ENCODE measurements at places on chromosomes 3 and 15.

DNA sequence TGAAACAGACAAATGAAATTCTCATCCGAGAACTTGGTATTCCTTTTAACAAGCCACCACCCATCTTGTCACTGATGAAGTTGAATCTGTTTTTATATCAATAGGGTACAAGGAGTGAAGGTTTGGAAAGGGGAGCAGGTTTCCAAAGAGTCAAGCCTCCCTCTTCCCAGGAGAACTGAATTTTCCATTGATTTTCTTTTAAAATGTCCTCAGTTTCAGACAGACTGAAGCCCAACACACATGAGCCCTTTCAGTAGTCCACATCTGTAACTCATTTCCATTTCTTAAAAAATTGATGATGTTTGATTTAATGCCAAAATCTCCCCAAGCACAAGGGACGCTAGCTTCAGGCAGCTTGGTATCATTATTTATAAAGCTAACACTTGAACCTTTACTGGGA, 187.7 kb downstream of the FOXB1 start:
- H3K4me1 ChIP-seq: no peaks in the 10 kb centered on the region
- peaks cover 26% of the 10 kb centered on the region for H3K27me3 ChIP-seq
- DNase-seq: no peak
- H3K36me3 ChIP-seq: no peaks in the 10 kb centered on the region
- H3K4me3 ChIP-seq: no peak overlapping the region

DNA sequence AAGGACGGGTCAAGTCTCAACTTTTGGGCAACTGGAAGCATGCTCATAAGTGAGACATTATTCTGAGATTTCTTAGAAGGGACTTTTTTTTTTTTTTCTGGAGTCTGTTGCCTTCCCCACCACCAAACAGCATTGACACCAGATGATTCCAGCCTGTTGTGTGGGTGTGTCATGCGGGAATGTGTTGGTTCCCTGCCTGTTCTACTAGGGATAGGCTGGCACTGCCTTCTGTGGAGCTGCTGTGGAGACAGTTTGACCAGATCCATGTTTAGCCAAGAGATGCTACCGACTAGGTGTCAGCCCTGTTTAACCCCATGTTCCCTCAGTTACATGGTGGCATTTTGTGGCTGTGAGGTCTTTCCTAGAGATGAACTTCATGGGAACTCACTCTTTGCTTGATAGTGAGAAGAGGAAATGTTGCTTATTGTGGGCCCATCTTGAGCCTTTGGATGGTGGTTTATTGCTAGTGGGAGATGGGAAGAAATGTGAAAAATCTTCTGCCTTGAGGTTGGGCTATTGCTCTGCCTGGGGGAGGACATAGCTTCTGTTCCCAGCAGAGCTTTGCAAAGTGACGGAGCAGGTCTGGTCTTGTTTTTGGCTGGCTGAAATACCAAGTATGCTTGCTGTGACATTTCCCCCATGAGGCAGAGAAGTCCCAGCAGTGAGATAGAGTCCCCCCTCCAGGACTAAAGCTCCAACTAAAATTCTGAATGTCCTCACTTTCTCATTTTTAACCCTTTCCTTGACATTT, 31.3 kb downstream of the TRAK1 start:
- H3K36me3 ChIP-seq: peaks cover 13% of the 10 kb centered on the region
- no peaks in the 10 kb centered on the region for H3K27me3 ChIP-seq
- peaks cover 22% of the 10 kb centered on the region for H3K4me1 ChIP-seq
- H3K27ac ChIP-seq: no peak overlapping the region
- DNase-seq: no peak
- H3K4me3 ChIP-seq: no peak overlapping the region

- H3K4me3 ChIP-seq: no peak overlapping the region
- no peak overlapping the region for H3K27ac ChIP-seq
- peaks cover 2% of the 10 kb centered on the region for H3K27me3 ChIP-seq
Measured at GRCh38 chr3:15336057-15336456, 3.7 kb upstream of the SH3BP5 start.

DNA sequence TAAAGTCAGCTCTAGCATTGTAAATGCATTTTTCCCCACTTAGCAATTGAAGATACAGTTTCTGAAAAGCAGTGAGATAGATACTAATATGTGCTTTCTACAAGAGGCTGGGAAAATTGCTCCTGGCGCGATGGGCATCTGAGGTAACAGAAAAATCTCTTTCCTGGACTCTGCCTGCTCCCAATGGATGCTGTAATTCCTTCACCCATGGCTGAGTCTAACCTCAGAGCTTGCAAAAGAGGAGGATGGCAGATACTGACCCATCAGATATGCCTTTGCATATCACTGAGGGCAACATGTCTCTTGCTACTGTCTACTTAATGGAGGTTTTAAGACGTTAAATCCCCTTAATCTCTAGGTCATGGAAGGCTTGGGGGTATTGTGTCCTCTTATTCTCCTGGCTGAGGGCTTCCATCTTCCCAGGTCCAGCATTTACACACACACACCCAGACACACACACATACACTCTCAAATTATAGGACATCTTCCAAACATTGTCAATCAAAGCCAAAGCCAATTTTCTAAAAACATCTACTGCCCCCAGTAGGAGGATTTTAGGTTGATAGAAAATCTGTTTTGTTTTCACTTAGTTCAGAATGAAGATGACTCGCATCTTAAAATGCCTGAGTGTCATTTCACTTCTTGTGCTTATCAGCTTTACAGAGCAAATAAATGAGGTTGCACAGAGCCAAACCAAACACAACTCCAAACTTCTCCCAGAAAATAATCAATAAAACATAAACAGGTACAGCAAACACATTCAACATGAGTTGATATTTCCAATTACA, 2.4 kb downstream of the TRPM1 start:
- H3K27me3 ChIP-seq: no peaks in the 10 kb centered on the region
- no peaks in the 10 kb centered on the region for H3K36me3 ChIP-seq
- no peak overlapping the region for H3K27ac ChIP-seq

DNA sequence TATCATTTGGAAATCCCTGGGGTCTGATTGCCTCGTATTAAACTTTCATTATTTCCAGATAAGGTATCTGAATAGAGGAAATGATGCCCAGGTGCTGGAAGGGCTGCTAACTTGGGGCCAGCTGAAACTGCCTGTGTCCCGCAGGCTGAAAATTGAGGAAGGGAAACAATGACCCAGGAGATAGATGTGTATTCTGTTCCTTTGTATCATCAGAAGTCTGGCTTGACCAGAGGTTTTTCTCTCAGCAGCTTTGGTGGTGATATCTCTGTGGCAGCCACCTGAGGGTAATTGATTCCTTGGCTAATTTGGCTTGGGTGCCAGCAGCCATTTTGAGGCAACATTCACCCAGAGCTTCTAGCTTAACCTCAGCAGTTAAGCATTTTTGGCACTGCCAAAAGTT, 90.0 kb upstream of the STT3B start:
- H3K4me1 ChIP-seq: peaks cover 4% of the 10 kb centered on the region
- no peaks in the 10 kb centered on the region for H3K36me3 ChIP-seq
- H3K27me3 ChIP-seq: no peaks in the 10 kb centered on the region
- no peak overlapping the region for H3K27ac ChIP-seq
- no peak overlapping the region for H3K4me3 ChIP-seq

- peaks cover 50% of the 10 kb centered on the region for H3K4me1 ChIP-seq
- no peak overlapping the region for H3K4me3 ChIP-seq
- H3K36me3 ChIP-seq: no peaks in the 10 kb centered on the region
- H3K27me3 ChIP-seq: no peaks in the 10 kb centered on the region
- no peak for DNase-seq
- H3K27ac ChIP-seq: no peak overlapping the region
Measured at GRCh38 chr15:85002517-85002916, 20.9 kb downstream of the PDE8A start.

- peaks cover 46% of the 10 kb centered on the region for H3K36me3 ChIP-seq
- H3K27ac ChIP-seq: no peak overlapping the region
- H3K4me1 ChIP-seq: peaks cover 13% of the 10 kb centered on the region
- DNase-seq: no peak
- no peaks in the 10 kb centered on the region for H3K27me3 ChIP-seq
- no peak overlapping the region for H3K4me3 ChIP-seq
Measured at GRCh38 chr3:16430717-16431630, 82.5 kb downstream of the RFTN1 start.

DNA sequence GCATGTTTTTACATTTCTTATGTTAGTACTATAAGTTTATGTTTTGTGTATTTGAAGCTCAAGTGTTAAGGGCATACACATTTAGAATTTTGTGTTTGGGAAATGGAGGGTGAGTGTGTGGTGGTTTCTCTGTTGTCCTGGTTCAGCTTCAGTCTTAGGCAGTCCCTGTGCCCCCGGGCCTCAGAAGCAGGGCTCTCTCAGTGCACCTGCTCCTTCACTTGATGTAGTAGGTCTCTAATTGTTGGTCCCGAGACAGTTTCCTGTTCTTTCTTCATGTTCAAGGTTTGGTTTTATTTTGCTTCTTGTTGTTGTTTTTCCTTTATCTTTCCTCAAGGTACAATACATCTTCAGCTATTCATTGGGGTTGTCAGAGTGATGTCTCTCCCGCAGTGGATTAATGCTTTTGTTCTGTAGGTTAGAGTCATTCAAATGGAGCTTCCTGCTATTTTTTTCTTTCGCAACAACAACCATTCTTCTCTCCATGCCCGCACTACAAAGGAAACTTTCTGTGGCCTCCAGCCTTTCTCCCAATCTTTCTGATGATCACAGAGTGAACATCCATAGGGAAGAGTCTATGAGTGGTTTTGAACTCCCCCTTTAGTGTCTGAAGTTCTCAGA, 177.8 kb upstream of the GOLGA6L4 start:
- no peaks in the 10 kb centered on the region for H3K4me1 ChIP-seq
- DNase-seq: no peak
- no peaks in the 10 kb centered on the region for H3K36me3 ChIP-seq
- no peak overlapping the region for H3K4me3 ChIP-seq

GRCh38 chr3:78277801-78278200, 1237.9 kb downstream of the ROBO2 start:
- no peak overlapping the region for H3K4me3 ChIP-seq
- no peaks in the 10 kb centered on the region for H3K4me1 ChIP-seq
- no peaks in the 10 kb centered on the region for H3K27me3 ChIP-seq
- H3K36me3 ChIP-seq: no peaks in the 10 kb centered on the region
- H3K27ac ChIP-seq: no peak overlapping the region

- no peak for DNase-seq
- H3K27me3 ChIP-seq: peaks cover 22% of the 10 kb centered on the region
- H3K27ac ChIP-seq: no peak overlapping the region
- H3K36me3 ChIP-seq: no peaks in the 10 kb centered on the region
- no peak overlapping the region for H3K4me3 ChIP-seq
- peaks cover 5% of the 10 kb centered on the region for H3K4me1 ChIP-seq
Measured at GRCh38 chr15:44158111-44158510, 37.0 kb downstream of the FRMD5 start.

GRCh38 chr3:13296662-13297061, 123.5 kb downstream of the NUP210 start:
- H3K27ac ChIP-seq: no peak overlapping the region
- no peak overlapping the region for H3K4me3 ChIP-seq
- H3K27me3 ChIP-seq: peaks cover 10% of the 10 kb centered on the region

DNA sequence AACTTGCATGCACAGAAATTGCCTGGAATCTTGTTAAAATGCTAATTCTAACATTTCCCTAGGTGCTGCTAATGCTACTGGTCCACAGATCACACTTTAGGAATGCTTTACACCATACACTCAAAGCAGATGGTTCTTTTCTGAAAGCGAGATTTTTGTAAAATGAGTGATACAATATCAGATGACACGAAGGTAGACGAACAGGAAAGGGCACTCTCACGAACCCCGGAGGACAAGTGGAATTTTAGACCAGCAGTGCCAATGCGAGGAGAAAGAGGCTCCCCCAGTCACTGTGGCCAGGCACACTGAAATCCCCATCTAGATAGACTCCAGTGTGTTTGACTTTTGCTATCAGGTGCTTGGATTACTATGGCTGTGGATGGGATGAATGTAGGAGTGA, 21.0 kb downstream of the FAIM start:
- no peaks in the 10 kb centered on the region for H3K36me3 ChIP-seq
- no peak overlapping the region for H3K27ac ChIP-seq
- DNase-seq: no peak

GRCh38 chr3:71317749-71318457, 265.6 kb downstream of the FOXP1 start:
- no peak overlapping the region for H3K4me3 ChIP-seq
- DNase-seq: no peak
- no peak overlapping the region for H3K27ac ChIP-seq
- H3K27me3 ChIP-seq: no peaks in the 10 kb centered on the region
- H3K36me3 ChIP-seq: peaks cover 2% of the 10 kb centered on the region

DNA sequence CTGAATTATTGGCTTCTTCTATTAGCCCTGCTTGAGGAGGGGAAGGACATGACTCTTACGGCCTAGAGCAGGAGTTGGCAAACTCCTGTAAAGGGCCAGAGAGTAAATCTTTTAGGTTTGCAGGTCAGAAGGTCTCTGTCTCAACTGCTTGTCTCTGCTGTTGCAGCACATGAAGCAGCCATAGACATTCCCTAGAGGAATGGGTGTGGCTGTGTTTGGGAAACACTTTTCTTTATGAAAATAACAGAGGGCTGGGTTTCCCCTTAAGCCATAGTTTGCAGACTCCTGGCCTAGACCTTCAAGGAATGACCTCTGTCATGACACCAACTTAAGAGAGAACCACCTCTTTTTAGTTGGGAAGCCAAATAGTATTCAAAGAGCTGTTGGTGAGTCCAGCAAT, 10.3 kb downstream of the TRAK1 start:
- no peak for DNase-seq
- no peak overlapping the region for H3K4me3 ChIP-seq
- H3K4me1 ChIP-seq: peaks cover 10% of the 10 kb centered on the region
- H3K36me3 ChIP-seq: peaks cover 6% of the 10 kb centered on the region
- H3K27me3 ChIP-seq: no peaks in the 10 kb centered on the region

GRCh38 chr15:41772720-41773331, 1.5 kb upstream of the MAPKBP1 start:
- H3K4me1 ChIP-seq: peaks cover 44% of the 10 kb centered on the region
- no peaks in the 10 kb centered on the region for H3K36me3 ChIP-seq
- H3K27me3 ChIP-seq: no peaks in the 10 kb centered on the region
- H3K27ac ChIP-seq: peak overlapping the region; percentile 14
- peak overlapping the region; percentile 85 for H3K4me3 ChIP-seq
- peak; percentile 72 for DNase-seq

DNA sequence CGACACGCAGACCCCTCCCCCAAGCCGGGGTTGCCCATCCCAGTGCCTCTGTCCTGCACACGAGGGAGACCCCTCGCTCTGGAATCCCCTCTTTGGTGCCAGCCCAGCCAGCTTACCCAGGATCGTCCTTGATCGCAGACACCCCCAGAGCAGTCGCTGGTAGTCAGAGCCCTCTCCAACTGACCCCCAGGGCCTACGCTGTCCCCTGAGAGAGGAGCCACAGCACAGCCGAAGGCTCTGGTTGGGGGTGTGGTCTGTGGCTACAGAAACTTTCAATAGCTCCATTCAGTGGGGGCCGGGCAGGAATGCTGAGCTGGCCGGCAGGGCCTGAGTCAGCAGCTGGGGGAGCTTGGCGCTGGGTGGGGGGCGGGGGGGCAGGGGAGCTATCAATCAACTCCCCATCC, at the start of gene LCTL:
LCTL (minus strand) TSS at position 258 of the 404 bp plus-strand sequence. CDS start 633 bp downstream, outside the sequence.
- no peaks in the 10 kb centered on the region for H3K36me3 ChIP-seq
- H3K4me3 ChIP-seq: no peak within 1 kb of the TSS
